ENCODE measurements at places on chromosomes 5 and 9.
A peak's percentile ranks its signal among the peaks of the same experiment; 100 is the strongest.

DNA sequence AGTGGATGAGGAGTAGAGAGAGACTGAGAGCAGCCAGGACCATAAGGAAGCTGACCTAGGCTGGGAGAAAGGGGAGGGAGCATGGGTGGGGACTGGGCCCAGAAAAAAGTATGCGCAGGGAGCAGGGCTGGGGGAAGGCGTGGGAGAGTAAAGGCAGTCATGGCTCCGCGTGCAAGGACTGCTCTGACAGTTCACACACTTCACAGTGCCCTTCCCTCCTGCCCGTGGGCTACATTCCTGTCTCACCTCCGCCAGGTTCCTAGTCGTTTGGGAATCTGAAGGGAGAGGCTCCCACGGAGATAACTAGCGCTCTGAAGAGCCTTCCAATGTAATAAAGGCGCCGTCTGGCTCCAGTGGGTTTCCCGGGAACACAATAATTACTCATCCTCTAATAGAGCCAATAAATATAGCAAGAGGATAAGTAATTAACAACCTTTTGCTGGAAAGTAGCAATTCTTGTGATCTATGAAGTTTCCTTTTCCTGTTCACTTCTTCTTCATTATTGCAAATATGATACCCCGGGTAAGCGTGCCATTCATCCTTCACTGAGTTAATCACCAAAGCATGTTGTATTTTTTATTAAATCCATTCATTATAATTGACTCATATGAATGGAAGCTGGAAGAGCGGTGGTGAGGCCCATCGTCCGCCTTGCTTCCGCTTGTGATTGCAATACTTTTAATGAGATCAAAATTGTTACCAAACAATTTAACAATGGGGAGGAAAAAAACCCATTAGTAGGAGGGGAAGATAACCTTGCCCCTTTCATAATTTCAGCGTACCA, 39.3 kb downstream of the TTLL11 start:
- no peak for DNase-seq

- no peak for DNase-seq
Observed at GRCh38 chr9:137705443-137705863, 86.6 kb downstream of the EHMT1 start.

- peak; percentile 96 for DNase-seq
Observed at GRCh38 chr5:157575381-157576020, at the start of gene ADAM19. TSS of gene ADAM19 (minus strand) at chr5:157575775. CDS start at chr5:157575696, 79 bp downstream.

GRCh38 chr9:120742951-120743416, 28.7 kb upstream of the MEGF9 start:
- peak; percentile 78 for DNase-seq

DNA sequence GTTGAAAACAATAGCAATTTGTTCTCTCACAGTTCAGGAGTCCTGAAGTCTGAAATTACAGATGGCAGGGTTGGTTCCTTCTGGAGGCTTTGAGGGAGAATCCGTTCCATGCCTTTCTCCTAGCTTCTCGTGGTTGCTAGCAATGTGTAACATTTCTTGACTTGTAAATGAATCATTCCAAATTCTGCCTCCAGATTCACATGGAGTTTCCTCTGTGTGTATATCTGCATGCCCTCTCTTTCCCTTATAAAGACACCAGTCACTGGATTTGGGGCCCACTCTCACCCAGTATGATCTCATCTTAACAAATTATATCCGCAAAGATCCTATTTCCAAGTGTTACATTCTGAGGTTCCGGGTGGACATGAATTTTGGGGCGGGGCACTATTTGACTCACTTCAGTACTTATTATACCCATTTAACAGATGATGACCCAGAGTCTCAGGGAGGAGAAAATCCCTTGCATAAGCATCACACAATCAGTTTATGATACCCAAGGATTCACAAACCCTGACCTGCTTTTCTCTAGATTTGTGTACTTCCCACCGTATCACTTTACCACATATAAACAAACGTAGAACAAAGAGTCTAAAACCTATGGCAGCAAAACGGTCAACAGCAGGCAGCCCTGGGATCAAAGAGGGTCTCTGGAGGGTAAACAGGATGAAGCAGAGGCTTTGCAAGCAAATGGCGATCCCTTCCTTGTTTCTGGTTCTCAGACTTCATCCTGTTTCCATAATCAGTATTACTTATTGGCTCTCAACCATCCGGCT, 93.7 kb downstream of the C9orf152 start:
- DNase-seq = no peak

- no peak for DNase-seq
Observed at GRCh38 chr5:17178373-17178675, 39.1 kb upstream of the BASP1 start.

GRCh38 chr5:154049636-154050035, 10.9 kb downstream of the MFAP3 start:
- no peak for DNase-seq

DNA sequence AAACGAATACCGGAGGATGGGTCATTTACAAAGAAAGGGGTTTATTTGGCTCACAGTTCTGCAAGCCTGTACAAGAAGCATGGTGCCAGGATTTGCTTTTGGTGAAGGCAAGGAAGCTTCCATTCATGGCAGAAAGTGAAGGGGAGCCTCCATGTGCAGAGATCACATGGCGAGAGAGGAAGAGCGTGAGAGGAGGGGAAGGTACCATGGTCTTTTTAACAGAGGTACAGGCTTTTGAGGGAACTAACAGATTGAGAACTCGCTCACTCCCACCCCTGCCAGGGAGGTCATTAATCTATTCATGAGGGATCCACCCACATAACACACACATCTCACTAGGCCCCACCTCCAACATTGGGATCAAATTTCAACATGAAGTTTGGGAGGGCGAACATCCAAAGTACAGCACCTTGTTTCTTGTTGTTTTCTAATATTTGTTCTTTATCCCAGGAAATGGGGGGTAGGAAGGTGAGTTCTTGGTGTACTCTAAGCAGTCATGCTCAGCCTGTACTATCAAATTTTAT, 18.5 kb downstream of the TMC1 start:
- peak; percentile 21 for DNase-seq

DNA sequence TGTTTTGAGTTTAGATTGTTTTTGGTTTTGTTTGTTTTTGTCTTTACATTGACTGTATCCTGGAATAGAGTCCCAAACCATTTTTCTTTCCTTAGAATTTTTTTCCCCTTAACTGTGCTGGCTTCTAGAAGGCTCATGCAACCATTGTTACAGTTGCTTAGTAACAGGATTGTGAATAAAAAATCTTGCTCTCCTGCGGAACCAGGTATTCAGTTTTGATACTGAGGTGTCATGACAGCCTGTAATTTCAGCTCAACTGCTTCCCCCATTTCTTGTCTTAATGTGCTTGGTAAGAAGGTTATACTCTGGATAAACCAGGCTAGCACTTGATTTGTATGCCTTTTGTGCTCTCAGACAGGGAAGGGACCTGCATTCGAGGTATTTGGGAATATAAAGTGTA, 42.1 kb downstream of the FOCAD start:
- no peak for DNase-seq

- DNase-seq = no peak
Observed at GRCh38 chr5:139734539-139734916, 61.1 kb upstream of the PSD2 start.

- peak; percentile 89 for DNase-seq
Observed at GRCh38 chr5:168947212-168947868, 353.6 kb downstream of the SLIT3 start.

DNA sequence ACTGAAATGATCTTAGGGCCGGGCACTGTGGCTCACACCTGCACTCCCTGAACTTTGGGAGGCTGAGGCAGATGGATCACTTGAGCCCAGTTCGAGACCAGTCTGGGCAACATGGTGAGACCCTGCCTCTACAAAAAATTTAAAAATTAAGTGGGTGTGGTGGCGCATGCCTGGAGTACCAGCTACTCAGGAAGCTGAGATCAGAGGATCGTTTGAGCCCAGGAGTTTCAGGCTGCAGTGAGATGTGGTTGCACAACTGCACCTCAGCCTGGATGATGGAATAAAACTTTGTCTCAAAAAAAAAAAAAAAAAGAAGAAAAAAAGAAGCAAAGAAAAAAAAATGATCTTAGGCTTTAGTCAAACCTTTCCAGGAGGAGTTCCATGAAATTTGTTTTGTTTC, 41.8 kb downstream of the MEF2C start:
- DNase-seq = no peak

DNA sequence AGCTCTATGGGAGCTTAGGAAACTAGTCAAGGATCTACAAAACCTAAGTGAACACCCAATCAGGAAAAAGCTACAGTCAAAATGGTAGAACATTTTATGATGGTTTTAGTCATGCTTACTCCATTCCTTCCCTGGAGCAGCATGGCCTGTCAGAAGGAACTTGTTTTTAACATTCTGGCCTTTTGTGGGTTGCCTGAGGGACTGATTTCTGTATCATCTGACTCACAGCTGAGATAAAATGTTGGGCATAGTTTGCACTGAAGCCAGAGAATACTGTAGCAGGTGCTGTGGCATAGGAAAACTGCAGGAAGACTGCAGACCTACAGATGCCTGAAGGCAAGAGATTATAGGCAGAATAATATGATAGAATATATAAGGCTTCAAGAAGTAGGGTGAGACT, 719.6 kb upstream of the GRAMD2B start:
- no peak for DNase-seq

DNA sequence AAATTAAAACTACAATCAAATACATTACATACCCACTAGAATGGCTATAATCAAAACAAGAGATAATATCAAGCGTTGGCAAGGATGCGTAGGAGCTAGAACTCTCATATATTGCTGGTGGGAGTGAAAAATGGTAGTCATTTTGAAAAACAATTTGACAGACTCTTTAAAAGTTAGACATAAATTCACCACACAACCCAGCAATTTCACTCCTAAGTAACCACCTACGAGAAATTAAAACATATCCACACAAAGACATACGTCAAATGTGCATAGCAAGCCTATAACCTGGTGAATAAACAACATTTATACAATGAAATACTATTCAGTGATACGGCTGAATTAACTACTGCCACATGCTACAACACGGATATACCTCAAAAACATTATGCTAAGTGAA, 44.7 kb downstream of the GKAP1 start:
- no peak for DNase-seq

- no peak for DNase-seq
Observed at GRCh38 chr5:176621661-176622079, 8.7 kb downstream of the SNCB start.

DNA sequence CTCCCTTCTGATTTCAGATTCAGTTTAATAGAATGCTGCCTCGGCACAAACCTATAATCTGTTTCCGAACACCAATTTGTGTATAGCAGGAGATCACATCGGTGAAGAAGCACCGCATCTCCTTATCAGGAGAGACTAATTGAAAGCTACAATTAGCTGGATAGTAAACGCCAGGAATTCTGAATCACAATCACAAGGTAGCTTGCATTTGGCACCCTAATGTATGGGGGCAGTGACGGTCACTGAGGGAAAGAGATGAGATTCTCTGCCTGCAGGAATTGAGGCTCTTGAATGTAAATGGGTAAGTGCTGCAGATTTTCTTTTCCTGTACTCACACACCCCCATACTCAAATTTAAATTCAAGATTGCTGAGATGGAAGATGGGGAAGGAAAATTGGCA, 373.6 kb upstream of the ZNF608 start:
- no peak for DNase-seq

GRCh38 chr9:76044266-76044819, 153.9 kb downstream of the PCSK5 start:
- no peak for DNase-seq

Measured in H7 (cell line).